RPMI8226 (cell line): ENCODE measurements at places on chromosomes 5 and 9.
A peak's percentile ranks its signal among the peaks of the same experiment; 100 is the strongest.

- DNase-seq = peak; percentile 94
Measured at GRCh38 chr9:137067860-137068538, 2.4 kb downstream of the SAPCD2 start.

DNA sequence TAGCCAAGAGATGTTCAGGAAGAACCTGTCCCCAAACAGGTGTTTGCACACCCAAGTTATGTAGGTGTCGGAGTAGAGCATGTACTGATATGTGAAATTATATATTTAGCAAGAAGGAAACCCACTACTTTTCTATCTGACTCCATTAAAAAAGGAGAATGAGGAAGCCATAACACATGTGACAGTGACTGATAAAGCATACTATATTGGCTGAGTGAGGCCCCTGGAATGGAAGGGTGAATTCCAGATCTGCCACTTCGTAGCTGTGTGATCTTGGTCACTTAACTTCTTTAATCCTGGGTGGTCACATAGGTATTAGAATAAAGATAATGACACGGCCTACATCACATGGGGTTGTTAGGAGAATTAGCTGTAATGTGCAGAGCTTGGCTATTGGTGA lies 116.0 kb upstream of the MAN2A1 start:
- DNase-seq = no peak

DNA sequence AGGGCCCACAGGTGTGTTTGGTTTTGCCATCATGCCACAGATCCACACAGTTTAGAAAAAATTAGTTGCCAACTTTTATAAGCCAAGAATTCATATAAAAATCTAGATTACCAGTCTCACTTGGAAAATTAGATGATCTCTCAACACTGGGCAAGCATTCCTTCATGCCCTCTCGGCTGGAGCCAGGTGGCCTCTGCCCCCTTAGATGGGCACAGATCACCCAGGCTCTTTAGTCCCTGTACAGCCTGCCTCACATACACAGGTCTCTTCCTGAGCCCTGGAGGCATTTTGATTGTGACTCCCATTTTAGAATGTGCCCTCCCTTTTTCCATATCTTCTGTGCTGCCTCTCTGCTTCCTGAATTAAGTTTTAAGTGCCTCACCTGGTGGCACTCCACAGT lies 20.0 kb downstream of the ACO1 start:
- DNase-seq = no peak

DNA sequence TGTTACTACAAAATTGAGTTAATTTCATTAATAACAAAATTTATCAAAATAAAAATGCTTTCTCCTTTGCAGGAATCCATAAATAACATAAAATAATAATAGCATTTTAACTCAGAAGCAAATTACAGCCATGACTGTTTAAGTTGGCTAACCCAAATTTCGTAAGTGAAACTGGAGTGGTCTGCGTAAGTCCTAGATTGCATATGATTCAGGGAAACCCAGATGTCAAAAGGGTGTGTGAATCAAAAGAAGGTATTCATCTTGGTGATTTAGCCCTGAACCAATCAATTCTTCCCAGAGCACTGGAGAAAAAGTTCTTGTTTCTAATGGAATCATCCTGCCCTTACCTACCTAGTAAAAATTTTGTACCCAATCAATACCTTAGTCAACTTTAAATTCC lies 547.6 kb downstream of the RAB3C start:
- DNase-seq = no peak

DNA sequence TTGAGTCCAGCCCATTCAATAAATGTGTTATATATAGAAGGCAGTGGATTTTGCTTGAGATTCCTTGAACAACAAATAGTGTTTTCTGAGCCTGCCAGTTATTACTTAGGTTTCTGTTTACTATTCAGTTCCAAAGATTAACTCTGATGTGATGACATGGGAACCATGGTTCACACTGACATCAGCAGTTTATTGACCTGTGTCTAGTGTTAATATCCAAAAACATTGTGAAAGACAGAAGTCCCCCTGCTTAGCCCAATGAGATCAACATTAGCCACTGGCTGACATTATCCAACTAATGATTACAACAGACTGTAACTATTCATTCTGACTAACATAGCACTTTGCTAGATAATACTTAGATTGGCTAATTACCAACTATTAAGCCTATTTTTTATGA lies 14.9 kb downstream of the APBA1 start:
- DNase-seq = no peak

- DNase-seq = no peak
Measured at GRCh38 chr5:127840198-127840524, 137.0 kb downstream of the CCDC192 start.

- DNase-seq = peak; percentile 50
Measured at GRCh38 chr9:128470560-128470959, 14.8 kb downstream of the ODF2 start.

DNA sequence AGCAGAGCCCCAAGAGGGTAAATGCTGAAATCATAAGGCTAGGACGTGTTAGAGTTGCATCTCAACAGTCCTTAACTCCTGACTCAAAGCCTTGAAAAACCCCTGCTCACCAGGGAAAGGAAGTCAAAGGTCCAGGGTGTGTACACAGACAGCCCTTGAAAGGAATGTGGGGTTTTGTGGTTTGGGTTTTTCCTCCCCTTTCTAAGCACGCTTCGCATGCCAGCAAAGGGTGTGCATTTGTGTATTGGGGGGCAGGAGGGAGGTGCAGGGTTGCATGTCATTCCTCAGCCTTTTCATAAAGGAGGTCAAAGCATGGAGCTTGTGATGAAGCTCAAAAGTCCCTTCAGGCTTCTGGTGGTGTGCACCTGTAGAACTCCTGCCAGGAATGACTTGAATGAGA lies 17.3 kb upstream of the XPA start:
- no peak for DNase-seq

- peak; percentile 9 for DNase-seq
Measured at GRCh38 chr9:120477534-120478001, 102.4 kb downstream of the CDK5RAP2 start.

- DNase-seq = no peak
Measured at GRCh38 chr9:6805532-6805931, 47.8 kb downstream of the KDM4C start.

DNA sequence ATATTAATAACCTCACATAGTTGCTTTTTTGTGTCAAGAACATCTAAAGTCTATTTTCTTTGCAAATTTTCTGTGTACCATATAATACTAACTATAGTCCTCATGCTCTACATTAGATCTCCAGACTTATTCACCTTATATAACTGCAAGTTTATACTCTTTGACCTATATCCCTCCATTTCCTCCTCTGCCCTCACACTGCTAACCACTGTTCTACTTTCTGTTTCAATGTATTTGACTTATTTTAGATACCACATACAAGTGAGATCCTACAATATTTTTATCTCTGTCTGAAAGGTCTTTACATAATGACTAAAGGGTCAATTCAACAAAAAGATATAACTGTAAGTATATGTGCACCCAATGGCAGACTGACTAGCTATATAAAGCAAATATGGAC lies 789.7 kb upstream of the ZNF608 start:
- no peak for DNase-seq

GRCh38 chr5:139908749-139909148 lies 113.1 kb downstream of the PSD2 start:
- no peak for DNase-seq

DNA sequence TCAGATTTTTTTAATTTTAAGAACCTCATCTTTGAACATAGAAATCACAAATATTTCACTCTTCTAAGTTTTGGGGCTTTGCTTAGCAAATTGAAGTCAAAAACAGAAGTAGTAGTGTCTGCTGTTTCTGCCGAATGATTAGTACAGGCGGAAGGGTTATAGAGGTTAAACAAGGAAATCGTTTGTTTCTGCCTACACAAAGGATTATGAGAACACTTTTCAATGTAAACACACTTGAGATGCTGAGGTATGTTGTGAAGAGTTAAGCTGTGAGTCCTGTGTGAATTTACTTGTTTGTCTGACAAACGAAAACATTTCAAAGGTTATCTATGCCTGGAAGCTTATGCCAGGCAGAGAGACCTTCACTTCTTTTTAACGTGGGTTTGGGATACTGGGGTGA lies 224.8 kb downstream of the CETN3 start:
- no peak for DNase-seq

DNA sequence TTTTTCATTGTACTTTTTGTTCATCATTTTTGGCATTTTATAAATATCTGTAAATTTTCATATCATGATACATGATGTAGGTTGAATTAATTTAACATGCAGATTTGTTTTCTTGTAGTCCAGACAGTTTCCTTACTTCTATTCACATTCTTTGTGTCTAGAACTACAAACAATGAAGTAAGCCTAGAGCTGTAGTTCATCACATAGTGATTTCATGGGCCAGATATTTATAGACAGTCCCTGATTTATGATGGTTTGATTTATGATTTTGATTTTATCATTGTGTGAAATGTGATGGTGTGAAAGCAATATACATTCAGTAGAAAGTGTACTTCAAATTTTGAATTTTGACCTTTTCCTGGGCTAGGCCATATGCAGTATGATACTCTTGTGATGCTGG lies 139.0 kb downstream of the ARHGEF28 start:
- no peak for DNase-seq

GRCh38 chr9:101275769-101276250 lies 109.0 kb downstream of the BAAT start:
- DNase-seq = no peak

DNA sequence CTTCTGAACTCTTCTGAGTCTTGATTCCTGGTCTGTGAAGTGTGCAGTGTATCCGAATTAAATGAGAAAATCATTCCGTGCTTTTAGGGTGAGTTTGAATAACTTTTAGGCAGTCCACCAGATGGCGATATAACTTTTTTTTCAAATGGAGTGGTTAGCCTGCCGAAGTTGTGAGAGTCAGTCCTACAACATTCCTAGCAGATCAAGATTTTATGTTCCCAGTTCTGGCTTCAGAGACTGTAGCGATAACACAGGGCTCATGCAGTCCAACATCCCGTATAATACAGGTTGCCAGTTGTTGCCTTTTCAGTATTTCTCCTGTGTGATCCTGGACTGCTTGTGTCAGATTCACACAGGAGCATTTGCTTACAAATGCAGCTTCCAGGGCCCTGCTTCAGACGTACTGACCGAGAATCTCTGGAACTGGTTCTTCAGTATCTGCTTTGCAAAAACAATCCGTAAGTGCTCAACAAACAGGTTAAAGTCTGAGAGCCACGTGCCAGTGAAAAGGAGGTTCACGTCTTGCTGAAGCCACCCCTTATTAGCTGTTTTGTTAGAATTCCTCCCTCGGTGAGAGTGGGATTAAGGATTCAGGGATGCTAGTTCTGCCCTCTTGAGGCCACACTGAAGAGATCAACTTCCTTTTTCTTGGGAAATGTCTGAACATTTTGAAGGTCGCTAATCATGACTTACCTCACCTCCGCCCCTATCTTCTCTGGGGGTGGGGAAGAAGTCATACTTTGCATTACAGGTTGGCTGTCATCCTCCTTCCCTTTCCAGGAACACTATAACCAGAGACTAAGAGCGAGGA lies 22.8 kb downstream of the SMIM3 start:
- DNase-seq = peak; percentile 44

GRCh38 chr5:120463991-120464626 lies at the start of gene PRR16:
TSS of gene PRR16 (plus strand) at chr5:120464300.
- peak; percentile 74 for DNase-seq

DNA sequence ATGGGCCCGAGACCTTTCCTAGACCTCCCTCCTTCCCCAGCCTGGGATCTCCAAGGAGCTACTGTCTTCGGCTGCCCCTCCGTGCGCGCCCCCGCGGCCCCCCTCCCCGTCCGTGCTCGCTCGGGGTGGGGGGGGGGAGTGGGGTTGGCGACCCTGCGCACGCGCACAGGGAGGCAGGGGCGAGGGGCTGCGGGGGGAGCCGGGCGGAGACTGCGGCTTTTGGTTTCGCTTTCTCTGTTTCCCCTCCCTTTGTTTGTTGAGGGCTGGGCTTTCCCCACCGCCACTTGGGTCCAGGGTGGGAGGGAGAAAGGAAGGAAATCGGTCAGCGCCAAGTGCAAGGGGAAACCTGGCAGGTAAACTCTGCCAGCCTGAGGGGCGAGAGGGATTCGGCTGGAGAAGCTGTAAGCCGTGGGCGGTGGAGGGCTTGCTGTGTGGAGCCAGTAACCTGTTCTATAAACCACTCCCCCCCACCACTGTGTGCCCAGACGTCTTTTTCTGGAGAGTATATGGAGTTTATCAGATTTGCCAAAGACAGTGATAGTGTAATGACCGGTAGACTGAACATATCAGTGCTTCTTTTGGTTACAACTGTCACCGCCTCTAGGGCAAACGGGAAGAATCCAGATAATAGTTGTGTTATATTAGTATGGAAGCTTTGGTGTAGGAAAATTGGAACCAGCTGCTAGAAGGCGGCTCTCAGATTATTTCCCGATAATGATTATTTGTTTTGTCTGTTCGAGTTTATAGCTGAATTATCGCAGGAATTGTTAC lies 684 bp downstream of the DNAJA1 start:
- peak; percentile 78 for DNase-seq

- DNase-seq = no peak
Measured at GRCh38 chr5:170419643-170420042, 30.5 kb upstream of the KCNMB1 start.

DNA sequence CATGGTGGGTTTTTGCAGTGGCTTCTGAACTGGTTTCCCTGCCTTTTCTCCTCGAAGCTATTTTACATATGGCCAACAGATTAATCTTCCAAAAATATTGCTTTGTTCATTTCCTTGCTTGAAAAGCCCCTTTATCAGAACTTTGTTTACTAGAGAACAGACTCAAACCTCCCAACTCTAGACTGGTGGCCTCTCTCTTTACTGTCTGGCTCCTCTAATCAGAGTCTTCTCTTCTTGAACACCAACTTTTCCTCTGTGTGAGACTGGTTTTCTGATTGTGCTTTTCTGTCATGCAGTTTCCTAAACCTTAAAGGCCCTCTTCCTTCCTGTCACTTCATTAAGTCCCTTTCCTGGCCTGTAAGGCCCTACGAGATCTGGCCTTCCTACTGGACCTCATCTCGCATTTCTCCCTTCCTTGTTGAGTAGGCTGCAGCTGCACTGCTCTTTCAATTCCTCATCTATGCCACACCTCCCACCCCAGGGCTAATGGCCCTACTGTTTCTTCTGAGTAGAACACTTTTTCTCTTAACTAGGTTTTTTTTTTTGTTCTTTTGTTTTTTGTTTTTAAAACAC lies 5.7 kb downstream of the C9orf43 start:
- peak; percentile 71 for DNase-seq

DNA sequence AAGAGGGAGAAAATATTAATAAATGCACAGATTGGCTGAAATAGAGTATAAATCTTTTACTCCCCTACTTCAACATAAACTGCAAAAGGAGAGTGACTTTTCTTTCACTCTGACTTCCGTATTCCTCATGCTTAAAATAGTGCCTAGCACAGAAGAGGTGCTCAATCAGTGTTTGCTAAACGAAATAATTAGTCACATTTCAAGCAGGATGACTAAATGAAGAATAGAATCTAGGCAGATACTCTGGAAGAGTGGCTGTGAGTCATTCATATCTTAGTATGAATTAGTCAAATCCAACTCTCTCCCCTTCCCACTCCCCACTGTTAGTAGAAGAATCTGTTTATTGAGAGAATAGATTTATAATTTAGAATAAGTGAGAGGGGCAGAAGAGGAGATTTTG lies 4.8 kb downstream of the CD274 start:
- DNase-seq = no peak
